Regular cardiac myocyte (primary cell): ENCODE measurements at places on chromosomes 12 and 14. TPM values are rescaled to one million over a fixed set of nuclear protein-coding genes. Genes with fewer than 3 reads are reported as not detected.

SLCO1C1 gene
- under 0.01 and 0.19 TPM in 2 replicates for total RNA-seq

CNIH1 gene
- total RNA-seq = 196 and 342 TPM in 2 replicates

FAM186B gene
- total RNA-seq = 0.19 and 0.28 TPM in 2 replicates

SLCO1B1 gene
- not detected in 2 replicates for total RNA-seq

DBX2 gene
- not detected in 2 replicates for total RNA-seq

SERPINA10 gene
- total RNA-seq = under 0.01 TPM in 1 of 2 replicates, not detected in the other

TPPP2 gene
- not detected in 2 replicates for total RNA-seq
